ENCODE measurements at places on chromosomes 1 and 21.

- peak; percentile 33 for DNase-seq
Measured at GRCh38 chr1:109193653-109194590, 19.8 kb upstream of the SARS1 start.

GRCh38 chr1:995665-996633 is 3.9 kb downstream of the HES4 start:
- no peak for DNase-seq

DNA sequence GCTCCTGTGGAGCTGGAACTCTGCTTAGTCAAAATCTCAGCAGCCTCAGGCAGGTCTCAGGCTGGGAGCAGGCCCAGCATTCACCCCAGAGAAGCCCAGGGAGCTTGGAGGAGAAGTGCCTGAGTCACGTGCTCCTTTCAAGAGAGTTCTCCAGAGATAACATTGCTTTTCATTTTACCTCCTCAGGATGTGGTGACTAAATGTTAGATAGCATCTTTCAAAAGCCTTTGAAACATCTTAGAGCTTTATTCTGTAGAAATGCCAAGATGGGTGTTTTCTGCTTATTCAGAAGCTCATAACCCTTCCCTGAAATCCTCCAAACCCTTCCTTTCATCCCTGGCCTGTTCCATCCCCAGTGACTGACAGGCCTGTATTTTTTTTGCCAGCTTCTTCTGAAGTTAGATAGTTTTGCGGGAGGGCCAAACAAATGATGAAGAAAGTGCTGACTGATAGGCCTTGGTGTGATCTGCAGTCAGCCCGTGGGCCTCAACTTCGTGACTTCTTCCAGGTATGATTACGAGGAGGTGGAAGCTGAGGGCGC is 58.0 kb downstream of the PGM1 start:
- DNase-seq: peak; percentile 32

DNA sequence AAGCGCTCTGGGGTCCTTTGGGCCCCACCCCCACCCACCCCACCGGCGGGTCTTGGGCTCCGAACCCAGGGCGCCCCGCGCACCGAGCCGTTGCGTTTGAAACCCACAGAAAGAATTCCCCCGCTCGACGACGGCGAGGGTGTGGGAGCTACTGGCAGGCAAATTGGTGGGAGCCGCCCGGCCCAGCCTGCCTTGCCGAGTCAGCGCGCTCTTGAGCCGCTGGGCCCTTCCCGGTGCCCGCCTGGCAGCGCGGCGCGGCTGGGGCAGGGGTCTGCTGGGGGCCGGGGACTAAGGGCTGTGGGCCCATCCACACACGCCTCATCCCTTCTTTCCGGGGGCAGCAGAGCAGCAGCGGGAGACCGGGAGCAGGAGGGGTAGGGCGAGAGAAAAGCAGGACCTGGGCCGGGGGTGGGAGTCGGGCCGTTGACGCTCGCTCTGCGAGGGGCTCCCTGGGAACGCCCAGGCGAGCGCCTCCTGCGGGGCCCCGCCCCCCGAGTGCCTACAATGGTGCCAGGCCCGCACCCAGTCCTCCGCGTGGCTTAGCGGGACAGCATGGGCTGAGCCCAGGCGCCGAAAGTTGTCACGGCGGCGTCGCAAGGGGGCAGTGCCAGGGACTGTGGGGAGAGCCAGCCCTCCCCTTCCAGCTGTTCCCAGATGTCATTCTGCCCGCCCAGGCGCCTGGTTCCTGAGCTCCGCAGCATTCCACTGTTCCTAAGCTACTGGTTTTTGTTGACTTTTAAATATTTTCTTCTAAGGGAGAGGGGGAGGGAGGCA is at the start of gene C1orf94:
C1orf94 (plus strand) TSS at position 78 of the 774 bp plus-strand sequence. CDS start 883 bp downstream, outside the sequence.
- DNase-seq: no peak

- no peak for DNase-seq
Measured at GRCh38 chr1:219339466-219339865, 165.8 kb downstream of the LYPLAL1 start.

GRCh38 chr1:201459775-201460174 is 9.2 kb downstream of the PHLDA3 start:
- DNase-seq: no peak

GRCh38 chr1:218482683-218483082 is 137.5 kb downstream of the TGFB2 start:
- no peak for DNase-seq

DNA sequence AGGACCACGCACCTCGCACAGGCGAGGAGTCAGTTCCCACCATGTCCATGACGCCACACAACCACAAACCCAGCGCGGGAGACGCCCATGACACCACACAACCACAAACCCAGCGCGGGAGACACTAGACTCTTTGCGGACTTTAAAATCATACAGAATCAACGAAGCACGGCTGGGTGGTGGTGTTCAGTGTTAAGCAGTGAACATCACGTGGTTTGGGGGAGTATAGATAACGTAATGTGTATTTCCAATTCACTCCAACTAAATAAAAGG is 19.2 kb downstream of the PTTG1IP start:
- no peak for DNase-seq

- no peak for DNase-seq
Measured at GRCh38 chr1:88169139-88169538, 514.9 kb upstream of the PKN2 start.

- no peak for DNase-seq
Measured at GRCh38 chr1:206769304-206769731, 1.3 kb upstream of the IL19 start.
